NCI-H2081 treated with DMSO at 0.1 percent for 48 hours (cell line): ENCODE measurements at places on chromosomes 3 and 15.

DNA sequence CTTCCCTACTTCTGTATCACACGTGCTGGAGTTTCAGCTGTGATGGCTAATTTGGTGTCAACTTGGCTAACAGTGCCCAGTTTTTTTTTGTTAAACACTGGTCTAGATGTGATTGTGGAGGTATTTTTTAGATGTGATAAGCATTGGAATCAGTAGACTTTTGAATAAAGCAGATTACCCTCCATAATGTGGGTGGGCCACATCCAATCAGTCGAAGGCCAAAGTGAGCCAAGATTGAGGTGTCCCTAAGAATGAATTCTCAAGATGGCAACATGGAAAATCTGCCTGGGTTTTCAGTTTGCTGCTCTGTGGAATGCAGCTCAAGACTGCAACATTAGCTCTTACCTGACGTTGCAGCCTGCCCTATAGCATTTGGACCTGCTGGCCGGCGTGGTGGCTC, 68.8 kb upstream of the AGBL1 start:
- no peak for DNase-seq

DNA sequence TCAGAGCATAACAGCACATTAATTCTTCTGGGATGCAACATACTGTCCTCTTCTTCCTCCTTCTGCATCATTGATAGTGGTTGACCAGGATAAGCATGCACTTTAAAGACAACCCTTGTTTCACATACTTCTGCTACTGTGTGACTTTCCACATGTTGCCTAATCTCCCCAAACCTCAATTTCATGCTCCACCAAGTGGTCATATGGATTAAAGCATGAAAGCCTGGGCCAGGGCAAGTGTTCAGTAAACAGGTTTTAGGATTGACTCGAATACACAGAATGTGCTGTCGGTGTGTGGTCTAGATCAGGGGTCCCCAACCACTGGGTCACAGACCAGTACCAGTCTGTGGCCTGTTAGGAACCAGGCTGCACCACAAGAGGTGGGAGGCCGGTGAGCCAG, 22.5 kb upstream of the BFSP2 start:
- DNase-seq, result no peak

- no peak for DNase-seq
Measured at GRCh38 chr3:50167069-50167840, 12.1 kb downstream of the SEMA3F start.

GRCh38 chr3:183909030-183909600, 24.4 kb upstream of the PARL start:
- no peak for DNase-seq

GRCh38 chr15:40958146-40958545, 4.9 kb downstream of the CHAC1 start:
- no peak for DNase-seq

GRCh38 chr15:100384108-100384410, 42.3 kb upstream of the ADAMTS17 start:
- DNase-seq, result no peak

DNA sequence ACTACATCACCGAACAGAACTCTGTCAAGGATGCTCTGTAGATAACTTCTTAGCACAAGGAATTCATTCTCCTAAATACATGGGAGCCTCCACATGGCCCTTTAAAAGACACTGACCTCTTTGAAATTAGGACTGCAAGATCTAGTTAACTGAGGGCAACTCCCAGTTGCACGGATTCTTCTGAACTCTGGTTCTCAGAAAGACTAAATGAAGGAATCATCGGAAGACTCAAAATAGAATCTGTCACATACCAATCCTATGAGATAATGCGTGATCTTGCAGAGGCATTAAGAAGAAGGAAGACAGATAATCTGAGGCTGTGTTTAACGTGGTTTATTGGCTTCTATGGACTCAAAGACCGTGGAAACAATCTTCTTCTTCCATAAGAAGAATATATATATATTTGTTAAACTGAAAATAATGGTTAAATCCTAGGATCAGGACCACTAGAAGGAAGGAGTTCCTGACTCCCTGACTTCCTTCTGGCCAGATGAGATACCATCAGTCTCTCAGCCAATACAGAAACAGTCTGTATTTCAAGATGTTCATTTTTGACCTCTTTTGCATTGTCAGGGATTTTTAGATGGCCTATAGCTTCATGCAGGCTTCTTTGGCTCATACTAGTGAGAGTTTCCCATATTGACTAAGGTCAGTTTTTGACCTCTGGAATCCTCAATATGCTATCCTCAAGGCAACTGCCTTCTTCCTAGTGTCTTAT, 33.9 kb upstream of the TBC1D23 start:
- no peak for DNase-seq

GRCh38 chr3:112372396-112372795, 39.4 kb downstream of the CD200 start:
- no peak for DNase-seq

DNA sequence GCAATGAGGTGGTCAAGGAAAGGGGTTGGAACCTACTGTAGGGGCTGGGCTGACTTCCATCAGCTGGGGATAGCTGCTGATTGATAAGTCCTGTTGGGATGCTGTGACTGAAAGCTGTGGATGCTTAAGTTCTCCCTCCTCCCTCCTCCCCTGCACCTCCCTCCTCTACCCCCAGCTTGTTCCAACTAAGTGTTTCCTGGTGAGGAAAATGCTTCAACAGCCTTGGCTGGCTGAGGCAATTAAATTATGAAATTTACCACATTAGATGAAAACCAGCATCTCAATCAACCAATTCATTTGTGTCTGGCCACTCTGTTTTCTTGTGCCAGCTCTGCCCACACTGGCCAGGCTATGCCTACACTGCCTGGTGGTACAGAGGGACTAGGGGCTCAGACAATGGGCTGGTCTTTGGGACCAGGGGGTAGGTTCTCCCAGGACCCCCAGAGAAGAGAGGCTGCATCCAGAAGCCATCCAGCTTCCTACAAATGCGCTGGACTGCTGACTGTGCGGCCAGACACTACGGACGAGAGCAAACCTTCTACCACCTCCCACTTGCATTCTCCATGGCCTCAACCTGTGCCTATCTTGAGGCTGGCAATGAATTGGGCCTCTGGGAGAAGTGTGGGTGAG, 2.5 kb downstream of the KLHL25 start:
- no peak for DNase-seq

DNA sequence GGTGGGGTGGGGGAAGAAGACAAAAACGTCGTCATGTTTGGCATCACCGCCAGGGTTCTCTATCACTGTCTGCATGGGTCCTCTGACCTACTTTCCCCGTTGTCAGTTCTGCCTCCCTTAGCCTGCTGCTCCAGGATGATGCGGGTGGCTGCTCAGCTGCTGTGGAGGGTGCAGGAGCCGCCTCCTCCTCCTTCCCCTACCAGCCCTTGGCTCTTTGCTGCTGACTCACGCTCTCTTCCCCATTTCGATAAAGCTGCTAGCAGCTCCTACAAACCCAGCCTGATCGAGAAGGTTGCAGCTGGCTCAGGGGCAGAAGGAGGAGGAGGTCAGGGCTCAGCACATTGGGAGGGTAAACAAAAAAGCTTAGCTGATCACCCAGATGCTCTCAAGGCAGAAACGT, 49.5 kb upstream of the SEC13 start:
- DNase-seq, result no peak

DNA sequence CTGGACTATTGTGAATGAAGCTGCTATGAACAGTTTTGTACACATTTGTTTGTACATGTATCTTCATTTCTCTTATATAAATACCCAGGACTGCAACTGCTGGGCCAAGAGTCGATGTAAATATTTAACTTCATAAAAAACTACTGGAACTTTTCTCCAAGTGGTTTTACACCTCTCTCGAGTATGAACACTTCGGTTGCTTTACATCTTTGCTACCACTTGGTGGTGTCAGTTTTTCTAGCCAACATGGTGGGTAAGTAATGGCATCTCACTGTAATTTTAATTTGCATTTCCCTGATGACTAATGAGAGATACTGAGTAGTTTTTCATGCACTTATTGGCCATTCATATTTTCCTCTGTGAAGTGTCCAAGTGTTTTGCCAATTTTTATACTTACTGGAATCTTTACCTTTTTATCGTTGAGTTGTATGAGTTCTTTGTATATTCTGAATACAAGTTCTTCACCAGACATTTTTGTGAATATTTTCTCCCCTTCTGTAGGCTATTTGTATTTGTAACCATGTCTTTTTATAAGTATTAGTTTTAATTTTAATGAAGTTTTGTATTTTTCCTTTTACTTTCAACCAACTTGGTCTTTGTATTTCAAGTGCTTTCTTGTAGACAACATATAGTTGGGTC, 44.4 kb downstream of the PCOLCE2 start:
- no peak for DNase-seq

DNA sequence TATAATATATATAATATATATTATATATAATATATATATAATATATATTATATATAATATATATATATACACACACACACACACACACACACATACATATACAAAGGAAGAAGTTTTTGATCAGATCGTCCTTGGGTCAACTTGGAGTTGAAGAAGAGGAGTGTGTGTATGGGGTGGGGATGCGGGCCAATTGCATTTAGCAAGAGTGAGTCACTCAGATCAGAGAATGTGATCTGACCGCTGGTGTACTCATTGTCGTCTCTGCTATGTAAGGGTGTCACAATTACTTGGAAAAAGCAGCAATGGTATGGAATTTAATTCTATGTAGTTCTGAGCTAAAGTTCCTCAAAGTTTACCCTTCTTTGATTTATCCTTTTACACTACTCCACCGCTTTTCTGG, 4.6 kb upstream of the VGLL3 start:
- DNase-seq, result no peak

GRCh38 chr15:100075229-100075628, 266.5 kb downstream of the ADAMTS17 start:
- DNase-seq, result no peak

DNA sequence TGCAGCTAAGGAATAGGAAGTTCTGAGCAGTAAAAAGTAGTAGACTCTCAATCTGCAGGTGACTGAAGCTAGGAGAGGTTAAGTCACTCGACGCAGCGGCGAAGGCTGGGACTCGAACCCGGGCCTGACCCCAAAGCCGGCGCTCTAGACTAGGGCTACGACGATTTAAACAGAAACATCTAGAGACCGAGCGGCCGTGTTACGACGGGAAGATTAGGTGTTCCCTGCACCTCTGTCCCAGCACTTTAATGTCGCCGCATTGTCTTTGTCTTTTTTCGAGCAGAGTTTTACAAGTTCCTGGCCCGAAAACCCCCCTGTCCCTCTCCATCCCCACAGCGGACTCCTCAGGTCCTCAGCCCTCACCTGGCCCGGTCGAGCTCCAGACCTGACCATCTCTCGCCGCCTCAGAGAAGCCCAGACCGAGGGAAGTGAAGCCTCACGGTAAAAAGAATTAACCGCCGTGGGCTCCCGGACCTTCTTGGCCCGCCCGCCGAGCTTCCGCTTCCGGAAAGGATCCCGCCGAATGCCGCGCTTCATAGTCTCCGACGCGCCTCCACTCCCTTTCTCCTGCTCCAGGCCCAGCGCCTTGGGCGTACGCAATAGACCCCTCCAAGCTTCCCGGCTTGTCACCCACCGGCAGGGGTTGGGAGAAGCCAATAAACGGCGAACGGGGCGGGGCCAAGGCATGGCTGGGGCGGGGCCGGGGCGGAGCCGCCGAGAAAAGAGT, at the start of gene CCDC14:
Gene CCDC14 (minus strand): TSS at position 449 of the 727 bp plus-strand sequence. CDS start 56 bp downstream, at position 393.
- peak; percentile 94 for DNase-seq
